ENCODE measurements at places on chromosomes 5 and 9.

DNA sequence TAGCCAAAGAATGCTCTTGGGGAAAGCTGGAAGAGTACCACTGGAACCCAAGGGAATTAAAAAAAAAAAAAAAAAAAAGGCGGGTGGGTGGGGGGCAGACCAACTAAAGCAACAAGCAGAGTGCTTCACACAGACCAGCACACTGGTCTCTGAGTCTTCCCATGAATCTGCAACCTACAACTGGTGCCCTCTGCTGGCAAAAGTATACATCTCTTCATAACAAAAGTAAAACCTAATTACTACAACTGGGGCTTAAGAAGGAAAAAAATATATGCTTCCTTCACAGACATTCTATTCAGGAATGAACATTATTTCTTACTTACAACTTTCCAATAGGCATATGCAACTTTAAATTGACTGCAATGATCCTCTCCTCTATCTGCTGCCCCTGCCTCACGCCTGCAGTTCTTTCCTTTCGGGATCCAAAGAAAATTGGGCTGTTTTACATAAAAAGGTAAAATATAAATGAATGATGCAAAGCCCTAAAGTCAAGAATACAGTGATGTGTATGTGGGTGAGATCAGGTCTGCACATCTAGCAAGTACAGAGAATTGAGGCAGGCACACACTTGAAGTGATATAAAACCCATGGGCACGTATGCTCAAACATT lies 7.2 kb upstream of the KLHL3 start:
- DNase-seq, result peak; percentile 40

DNA sequence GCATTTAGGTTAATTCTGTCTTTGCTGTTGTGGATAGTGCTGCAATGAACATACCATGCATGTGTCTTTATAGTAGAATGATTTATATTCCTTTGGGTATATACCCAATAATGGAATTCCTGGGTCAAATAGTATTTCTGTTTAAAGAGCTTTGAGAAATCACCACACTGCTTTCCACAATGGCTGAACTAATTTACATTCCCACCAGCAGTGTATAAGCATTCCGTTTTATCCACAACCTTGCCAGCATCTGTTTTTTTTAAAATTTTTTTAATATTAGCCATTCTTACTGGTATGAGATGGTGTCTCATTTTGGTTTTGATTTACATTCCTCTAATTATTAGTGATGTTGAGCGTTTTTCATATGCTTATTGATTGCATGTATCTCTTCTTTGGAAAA lies 15.5 kb upstream of the TARS1 start:
- DNase-seq, result no peak

DNA sequence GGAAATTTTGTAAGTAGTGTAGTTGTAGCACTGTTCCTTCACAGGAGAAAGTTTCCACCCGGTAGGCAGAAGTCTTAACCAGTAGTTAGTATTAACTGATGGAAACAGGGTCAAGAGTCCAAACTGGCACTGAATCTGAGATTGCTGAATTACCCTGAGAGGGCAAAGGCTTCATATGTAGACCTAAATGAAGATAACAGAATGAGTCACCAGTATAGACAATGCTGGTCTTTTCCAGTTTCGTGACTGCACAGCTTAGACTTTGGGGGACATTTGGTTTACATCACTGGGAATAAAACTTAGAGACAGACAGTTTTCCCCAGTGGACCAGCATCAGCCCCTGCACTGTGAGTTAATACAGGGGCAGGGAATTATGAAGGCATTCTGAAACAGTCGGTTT lies 60.5 kb downstream of the PCSK5 start:
- DNase-seq, result no peak

GRCh38 chr9:89985068-89985467 lies 380.3 kb downstream of the GADD45G start:
- DNase-seq, result no peak

GRCh38 chr9:346111-346571 lies 131.5 kb downstream of the DOCK8 start:
- DNase-seq, result no peak

DNA sequence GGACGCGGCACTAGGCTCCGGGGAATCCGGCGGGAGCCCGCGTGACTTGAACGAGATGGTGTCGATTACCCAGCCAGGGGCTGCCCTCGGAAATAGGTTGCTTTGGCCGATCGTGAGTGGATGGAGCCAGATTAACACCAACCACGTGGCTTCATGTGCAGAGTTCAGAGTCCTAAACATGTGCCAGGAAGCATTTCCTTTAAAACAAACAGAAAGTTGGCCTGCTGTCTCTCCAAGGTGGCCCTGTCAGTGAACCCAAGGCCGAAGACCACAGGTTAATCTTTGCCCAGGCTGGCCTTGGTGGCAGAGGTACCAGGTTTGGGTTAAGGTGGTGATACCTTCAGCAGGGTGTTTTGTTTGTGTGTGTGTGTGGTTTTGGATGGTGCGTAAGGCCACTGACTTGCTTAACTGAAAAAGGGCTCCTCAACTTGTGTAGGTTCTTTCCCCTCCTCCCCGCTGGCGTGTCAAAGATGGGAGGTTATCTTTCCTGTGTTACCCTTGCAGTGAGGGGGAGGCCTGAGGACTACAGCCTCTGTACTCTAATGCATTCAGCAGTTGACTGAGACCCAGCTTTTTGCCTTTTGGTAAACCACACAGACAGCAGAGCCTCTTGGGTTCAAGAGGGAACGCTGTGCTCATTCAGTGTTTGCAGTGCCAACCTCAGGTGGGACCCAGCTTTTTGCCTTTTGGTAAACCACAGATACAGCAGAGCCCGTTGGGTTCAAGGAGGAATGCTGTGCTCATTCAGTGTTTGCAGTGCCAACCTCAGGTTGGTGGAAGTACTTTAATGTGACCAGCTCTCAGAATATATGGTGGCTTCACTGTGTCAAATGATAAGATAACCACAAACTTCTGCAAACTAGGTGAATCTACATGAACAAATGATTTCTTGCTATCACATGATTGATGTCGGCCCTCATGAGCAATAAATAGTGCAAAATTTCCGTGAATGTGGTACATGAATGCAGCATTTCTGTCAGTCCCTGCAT lies 1.4 kb downstream of the IQGAP2 start:
- DNase-seq, result peak; percentile 38

- no peak for DNase-seq
Measured at GRCh38 chr9:34589636-34590380, at the start of gene CNTFR. Gene CNTFR (minus strand): TSS chr9:34589724. CDS start chr9:34568981, 20,743 bp downstream.

GRCh38 chr5:126000507-126000906 lies 422.7 kb upstream of the GRAMD2B start:
- DNase-seq, result no peak

- no peak for DNase-seq
Measured at GRCh38 chr5:123099514-123100151, 10.6 kb downstream of the PRDM6 start.

GRCh38 chr9:112029921-112030444 lies 133.4 kb downstream of the UGCG start:
- no peak for DNase-seq

- no peak for DNase-seq
Measured at GRCh38 chr9:132537352-132537751, 45.1 kb upstream of the BARHL1 start.

- no peak for DNase-seq
Measured at GRCh38 chr9:26746357-26747072, 146.1 kb downstream of the CAAP1 start.

All from activated T-cell treated with anti-CD3 and anti-CD28 coated beads for 1 hour (primary cell).